ENCODE measurements at places on chromosomes 2 and 18. TPM values are rescaled to one million over a fixed set of nuclear protein-coding genes. Genes with fewer than 3 reads are reported as not detected.

The PASK gene
- 16.0 TPM for total RNA-seq

The BMP10 gene
- not detected for total RNA-seq

The CAPN13 gene
- 0.76 TPM for total RNA-seq

The HOXD10 gene
- 72.8 TPM for total RNA-seq

The NYAP2 gene
- total RNA-seq, result not detected

DNA sequence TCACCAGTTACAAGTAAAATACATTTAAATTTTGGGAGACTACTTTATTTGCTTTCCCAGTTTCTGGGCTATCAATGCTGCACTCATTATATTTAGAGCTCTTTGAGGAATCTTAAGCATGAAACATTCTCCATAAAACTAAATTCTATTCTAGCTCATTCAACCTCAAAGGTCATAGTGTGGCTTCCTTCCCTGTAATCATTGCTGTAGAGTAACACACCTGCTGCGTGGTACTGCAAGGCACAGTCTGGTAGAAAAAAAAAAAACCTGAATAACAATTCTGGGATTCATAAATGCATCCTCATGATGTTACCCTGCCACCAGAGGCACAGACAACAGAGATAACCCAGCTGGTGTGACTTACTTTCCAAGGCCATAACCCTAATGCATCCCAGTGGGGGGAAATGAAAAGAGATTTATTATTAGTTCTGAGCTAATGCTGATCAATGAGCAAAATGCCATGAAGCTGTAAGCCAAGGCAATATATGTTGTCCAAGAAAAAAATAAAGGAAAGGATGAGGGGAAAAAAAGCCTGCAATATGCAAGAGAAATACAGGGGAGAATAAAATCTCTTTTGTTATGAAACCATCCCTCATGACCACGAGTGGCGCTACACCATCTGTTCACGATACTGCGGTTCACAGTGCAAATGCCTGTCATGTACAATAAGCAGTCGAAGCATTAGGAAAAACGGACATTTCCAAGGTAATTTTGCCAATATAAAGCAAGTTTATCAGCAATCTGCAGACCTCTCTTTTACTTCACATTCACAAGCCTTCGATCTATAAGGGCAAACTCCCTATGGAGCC, 1481.6 kb upstream of the PIK3C3 start:
- no peak for DNase-seq

- no peak for DNase-seq
These were observed 23.0 kb upstream of the MRO start for GRCh38 chr18:50842846-50843245.

GRCh38 chr18:45228796-45229388, 386.4 kb upstream of the SLC14A2 start:
- no peak for DNase-seq

DNA sequence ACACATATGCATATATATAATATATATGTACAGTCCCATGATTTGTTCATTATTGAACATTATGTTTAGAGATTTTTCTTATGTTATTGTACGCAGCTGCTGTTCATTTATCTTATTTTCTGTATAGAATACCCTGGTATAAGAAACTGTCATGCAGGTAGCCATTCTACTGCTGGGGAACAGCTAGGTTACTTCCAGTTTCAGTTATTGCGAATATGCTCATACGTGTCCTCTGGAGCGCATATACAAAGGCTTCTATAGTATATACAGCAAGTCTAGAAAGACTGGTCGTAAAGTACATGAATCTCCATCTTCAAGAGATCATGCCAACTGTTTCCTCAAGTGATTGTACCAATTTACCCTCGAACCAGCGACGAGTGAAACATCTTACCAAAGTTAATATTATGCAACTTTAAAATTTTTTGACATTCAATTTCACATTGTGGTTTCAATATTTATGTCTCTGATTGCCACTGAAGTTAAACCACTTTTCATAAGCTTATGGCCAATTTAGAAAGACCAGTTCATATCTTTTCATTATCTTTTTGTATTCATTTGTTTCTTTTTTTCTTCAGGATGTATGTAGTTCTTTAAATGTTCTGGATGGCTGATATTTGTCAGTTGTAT, 53.5 kb downstream of the RDH14 start:
- DNase-seq, result no peak

DNA sequence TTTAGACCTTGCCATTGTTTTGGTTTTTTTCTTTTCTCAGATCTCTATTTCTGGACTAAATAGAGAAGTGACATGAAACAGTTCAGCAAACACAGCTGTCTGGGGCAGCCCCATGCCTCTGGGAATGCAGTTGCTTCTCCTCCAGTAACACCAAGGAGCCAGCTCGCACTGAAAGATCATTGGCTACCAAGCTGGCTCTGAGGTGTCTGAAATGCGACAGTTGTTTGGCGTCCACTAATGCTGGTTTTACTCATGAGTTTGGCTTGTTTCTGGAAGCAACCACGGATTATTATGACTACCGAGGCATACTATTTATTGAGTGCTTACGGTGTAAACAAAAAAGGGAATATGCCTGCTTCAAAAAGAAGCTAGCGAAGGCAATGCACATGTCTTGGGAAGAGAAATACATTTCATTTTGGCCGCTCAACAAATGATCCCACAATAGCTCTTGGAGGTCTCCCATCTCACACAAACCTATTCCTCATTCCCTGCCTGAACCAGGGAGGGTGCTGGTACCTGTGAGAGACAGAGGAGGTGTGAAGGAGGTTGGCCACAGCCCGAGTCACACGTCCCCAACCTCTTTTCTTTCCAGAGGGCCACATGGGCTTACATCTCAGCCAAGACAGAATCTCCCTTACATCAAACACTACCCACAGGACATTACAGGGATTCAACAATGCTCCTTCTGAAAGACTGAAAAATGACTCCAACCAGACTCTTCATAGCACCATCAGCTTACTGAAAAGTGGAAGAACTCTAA, 37.5 kb upstream of the NEB start:
- no peak for DNase-seq

DNA sequence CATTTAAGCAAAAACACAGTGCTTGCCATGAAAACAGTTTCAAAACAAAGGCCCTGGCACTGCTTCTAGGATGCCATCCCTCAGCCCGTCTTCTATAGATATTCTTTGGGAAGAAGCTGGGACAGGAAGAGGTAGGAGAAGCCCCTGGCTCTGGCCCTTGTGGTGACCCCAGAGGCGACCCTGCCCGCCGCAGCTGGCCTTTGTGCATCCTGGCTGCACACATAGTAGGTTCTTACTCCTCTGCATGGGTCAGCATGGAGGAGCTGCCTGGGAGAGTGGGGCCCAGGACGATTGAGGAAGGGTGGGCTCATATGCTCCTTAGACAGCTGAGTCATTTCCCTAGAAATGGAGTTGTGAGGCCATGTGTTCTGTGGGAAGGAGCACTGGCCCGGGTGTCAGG, 44.4 kb upstream of the OTOF start:
- no peak for DNase-seq

All from uterus (tissue), 4 donors.